Fibroblast of pulmonary artery (primary cell): ENCODE measurements at places on chromosomes 5 and 9.

GRCh38 chr5:179192891-179193470 is 132.8 kb downstream of the ZNF354C start:
- DNase-seq = no peak

GRCh38 chr9:34568774-34569173 is 20.8 kb downstream of the CNTFR start:
- no peak for DNase-seq

DNA sequence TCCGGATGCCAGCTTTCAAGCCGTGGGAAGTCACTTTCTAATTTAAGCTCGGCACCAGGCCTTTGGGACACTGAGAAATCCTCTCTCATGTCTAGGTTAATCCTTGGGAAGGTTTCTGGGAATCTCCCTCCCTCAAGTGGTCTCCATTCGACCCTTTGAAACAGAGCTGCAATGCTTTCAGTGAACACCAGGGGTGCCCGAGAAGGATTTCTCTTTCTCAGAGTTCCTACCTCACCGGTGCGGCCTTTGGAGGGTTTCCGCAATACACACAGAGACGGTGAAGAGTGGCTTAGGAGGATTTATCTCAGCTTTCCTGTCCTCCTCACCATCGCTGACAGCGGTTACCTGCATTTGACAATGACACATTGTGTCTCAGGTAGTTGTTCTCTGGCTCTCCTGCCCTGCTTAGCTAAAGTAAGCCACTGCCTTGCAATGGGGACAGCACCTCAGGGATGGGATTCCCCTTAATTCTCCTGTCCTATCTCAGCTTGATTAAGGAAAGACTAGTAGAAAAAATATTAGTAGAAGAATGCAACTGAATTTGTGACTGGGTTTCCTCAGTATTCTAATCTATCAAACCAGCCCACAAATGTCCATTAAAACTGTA is 180.6 kb downstream of the GABRG2 start:
- DNase-seq = no peak

DNA sequence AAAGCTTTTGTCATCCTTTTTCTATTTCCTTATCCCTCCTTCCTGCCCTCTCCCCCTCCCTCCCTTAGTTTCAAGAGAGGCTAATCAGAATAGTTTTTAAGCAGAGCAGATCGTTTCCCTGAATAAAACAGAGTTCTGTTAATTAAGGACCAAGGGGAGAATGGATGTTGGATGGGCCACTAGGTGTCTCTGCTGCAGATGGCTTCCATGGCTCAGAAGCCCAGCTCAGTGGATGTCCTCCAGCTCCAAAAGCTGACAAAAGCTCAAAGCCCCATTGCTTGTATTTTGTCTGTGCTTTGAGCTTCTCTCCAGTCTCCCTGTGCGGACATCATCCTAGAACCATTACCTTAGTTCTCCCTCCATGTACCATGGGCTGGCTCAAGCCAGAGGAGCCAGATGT is 21.0 kb upstream of the NPR3 start:
- DNase-seq = no peak

DNA sequence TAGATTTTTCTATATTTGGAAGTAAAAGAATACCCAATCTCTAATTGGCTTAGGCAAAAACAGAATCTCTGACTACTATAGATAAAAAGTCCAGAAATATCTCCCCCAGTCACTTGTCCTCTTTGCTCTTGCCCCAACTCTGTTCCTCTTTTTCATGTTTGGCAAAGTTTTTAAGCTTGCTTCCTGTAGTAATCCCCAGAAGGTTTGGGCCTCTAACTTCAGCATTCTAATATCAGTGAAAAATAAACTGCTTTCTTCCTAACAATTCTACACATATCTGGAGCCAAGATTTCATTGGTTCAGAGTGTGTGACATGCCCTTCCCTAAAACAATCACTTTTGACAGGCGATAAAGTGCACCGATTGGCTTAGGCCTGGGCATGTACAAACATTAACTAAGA is 1680.3 kb downstream of the MAT2B start:
- DNase-seq = no peak

DNA sequence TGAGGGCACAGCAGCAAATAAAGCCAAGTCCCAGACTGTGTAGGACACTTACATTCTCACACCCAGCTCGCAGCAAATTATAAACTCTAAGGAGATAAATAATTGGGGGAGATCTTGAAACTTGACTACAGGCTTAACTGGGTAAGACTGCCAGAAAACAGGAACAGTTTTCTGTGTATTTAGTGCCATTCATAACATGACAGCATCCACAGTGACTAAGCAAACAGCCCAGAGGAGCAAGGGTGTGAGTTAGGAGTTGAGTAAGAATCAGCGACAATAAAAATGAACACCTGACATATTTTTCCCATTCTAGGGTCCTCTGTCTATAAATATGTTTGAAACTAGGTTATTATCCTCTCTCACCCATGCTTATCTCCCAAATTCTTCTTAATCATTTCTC is 370.9 kb upstream of the WWC1 start:
- no peak for DNase-seq

DNA sequence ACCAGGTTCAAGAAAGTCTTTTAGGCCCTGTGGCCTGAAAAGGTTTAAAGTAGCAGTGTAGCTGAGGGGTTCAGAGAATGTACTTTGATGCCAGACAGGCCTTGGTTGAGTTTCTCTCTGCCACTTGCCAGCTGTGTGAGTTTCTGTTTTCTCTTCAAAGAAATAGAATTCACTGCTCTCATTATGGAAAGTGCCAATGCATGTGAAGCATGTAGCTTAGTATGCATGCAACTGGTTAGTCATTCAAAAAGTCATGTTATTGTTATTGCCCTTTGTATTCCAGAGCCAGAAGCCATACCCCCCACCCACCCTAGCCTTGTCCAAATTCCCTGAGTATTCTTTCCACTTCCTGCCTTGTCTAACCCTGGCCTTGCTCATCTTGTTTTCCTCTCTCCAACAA is 101.7 kb downstream of the ADRB2 start:
- DNase-seq = peak; percentile 22
